ENCODE measurements at places on chromosomes 3 and 15.

GRCh38 chr3:183239046-183239445, 14.0 kb upstream of the B3GNT5 start:
- DNase-seq = no peak
- H3K4me1 ChIP-seq = no peaks in the 10 kb centered on the region
- H3K27ac ChIP-seq = no peak overlapping the region
- H3K36me3 ChIP-seq = no peaks in the 10 kb centered on the region
- no peak overlapping the region for H3K4me3 ChIP-seq

- DNase-seq = no peak
- H3K4me3 ChIP-seq = no peak overlapping the region
- H3K36me3 ChIP-seq = no peaks in the 10 kb centered on the region
- H3K27me3 ChIP-seq = no peaks in the 10 kb centered on the region
- H3K4me1 ChIP-seq = peaks cover 6% of the 10 kb centered on the region
These were observed 84.6 kb downstream of the PRICKLE2 start for GRCh38 chr3:64140651-64141050.

GRCh38 chr3:17505856-17506255, 236.6 kb downstream of the TBC1D5 start:
- H3K36me3 ChIP-seq = no peaks in the 10 kb centered on the region
- H3K27ac ChIP-seq = no peak overlapping the region
- no peaks in the 10 kb centered on the region for H3K27me3 ChIP-seq

- DNase-seq = no peak
- no peak overlapping the region for H3K27ac ChIP-seq
- H3K36me3 ChIP-seq = no peaks in the 10 kb centered on the region
- no peak overlapping the region for H3K4me3 ChIP-seq
These were observed 60.6 kb downstream of the FGD5 start for GRCh38 chr3:14879211-14879874.

DNA sequence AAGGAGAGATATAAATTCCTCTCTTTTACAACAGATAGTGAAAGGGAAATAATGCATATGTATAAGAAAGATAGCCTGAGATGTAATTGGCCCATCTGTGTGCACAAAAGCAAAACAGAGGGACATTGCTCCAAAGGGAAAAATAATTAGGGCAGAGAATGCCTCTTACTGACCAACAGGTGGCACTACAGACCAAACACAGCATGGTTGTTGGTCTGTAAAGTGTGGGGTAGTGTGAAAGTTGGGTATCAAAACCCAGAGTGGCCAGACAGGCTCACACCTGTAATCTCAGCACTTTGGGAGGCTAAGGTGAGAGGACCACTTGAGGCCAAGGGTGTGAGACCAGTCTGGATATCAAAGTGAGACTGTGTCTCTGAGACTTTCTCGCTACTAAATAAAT, 4.5 kb upstream of the TLNRD1 start:
- no peaks in the 10 kb centered on the region for H3K4me1 ChIP-seq
- H3K4me3 ChIP-seq = no peak overlapping the region
- H3K36me3 ChIP-seq = no peaks in the 10 kb centered on the region

- H3K36me3 ChIP-seq = no peaks in the 10 kb centered on the region
- no peaks in the 10 kb centered on the region for H3K27me3 ChIP-seq
- peaks cover 9% of the 10 kb centered on the region for H3K4me1 ChIP-seq
- no peak for DNase-seq
- no peak overlapping the region for H3K4me3 ChIP-seq
These were observed 6.4 kb upstream of the FAM174B start for GRCh38 chr15:92661956-92662355.

GRCh38 chr15:100595964-100596363, 6.0 kb downstream of the LINS1 start:
- no peaks in the 10 kb centered on the region for H3K36me3 ChIP-seq
- H3K27me3 ChIP-seq = no peaks in the 10 kb centered on the region
- peak overlapping the region; percentile 82 for H3K27ac ChIP-seq
- no peaks in the 10 kb centered on the region for H3K4me1 ChIP-seq
- peak; percentile 40 for DNase-seq

- DNase-seq = peak; percentile 42
- H3K4me1 ChIP-seq = peaks cover 7% of the 10 kb centered on the region
- H3K4me3 ChIP-seq = peak overlapping the region; percentile 96
- no peaks in the 10 kb centered on the region for H3K36me3 ChIP-seq
- H3K27me3 ChIP-seq = no peaks in the 10 kb centered on the region
These were observed 794 bp downstream of the ARPP19 start for GRCh38 chr15:52567871-52568600.

GRCh38 chr3:78919021-78919755, 848.6 kb downstream of the ROBO1 start:
- no peak for DNase-seq
- no peaks in the 10 kb centered on the region for H3K4me1 ChIP-seq
- H3K27ac ChIP-seq = no peak overlapping the region
- H3K27me3 ChIP-seq = no peaks in the 10 kb centered on the region
- H3K4me3 ChIP-seq = no peak overlapping the region
- H3K36me3 ChIP-seq = peaks cover 2% of the 10 kb centered on the region

DNA sequence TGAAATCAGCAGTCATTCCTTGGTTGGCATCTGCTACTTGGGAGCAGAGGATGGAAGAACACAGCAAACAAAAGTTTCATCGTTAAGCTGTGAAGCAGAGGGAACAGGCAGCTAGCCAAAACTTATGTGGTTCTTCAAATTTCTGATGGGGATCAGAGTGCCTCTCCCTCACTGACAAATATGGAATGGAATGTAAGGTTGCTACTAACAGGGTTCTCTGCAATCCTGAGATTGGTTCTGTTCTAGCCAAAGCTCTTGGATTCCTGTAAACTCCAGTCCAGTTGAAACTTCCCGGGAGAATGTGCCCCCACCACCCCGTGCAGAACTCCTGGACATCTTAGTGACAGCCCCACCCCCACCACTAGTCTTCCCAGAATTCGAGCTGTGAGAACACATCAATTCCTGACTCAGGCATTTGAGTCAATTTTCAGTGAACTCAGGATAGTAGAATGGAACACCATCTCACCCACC, 55.9 kb upstream of the PHLDB2 start:
- H3K4me1 ChIP-seq = no peaks in the 10 kb centered on the region
- no peaks in the 10 kb centered on the region for H3K36me3 ChIP-seq
- no peak overlapping the region for H3K4me3 ChIP-seq
- no peaks in the 10 kb centered on the region for H3K27me3 ChIP-seq
- H3K27ac ChIP-seq = peak overlapping the region; percentile 75
- peak; percentile 87 for DNase-seq

DNA sequence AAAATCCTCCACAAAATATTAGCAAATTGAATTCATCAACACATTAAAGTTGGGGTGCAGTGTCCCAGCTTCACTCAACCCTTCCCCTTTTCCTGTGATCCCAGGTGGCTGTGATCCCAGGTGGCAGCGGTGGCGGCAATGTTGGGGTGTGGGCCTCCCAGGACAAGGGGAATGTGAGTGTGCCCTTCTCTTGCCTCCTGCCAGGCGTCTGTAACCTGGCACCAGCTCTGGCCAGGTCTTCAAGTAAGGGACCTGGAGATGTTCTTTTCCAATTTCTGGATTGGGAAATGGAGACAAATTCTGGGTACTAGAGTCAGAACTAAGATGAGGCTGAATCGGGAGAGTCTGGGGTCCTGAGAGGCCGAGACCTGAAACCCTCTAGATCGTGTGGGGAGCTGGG, 20.1 kb downstream of the GOLGA6A start:
- no peaks in the 10 kb centered on the region for H3K27me3 ChIP-seq
- no peaks in the 10 kb centered on the region for H3K36me3 ChIP-seq
- no peak overlapping the region for H3K4me3 ChIP-seq
- no peak for DNase-seq
- no peak overlapping the region for H3K27ac ChIP-seq

DNA sequence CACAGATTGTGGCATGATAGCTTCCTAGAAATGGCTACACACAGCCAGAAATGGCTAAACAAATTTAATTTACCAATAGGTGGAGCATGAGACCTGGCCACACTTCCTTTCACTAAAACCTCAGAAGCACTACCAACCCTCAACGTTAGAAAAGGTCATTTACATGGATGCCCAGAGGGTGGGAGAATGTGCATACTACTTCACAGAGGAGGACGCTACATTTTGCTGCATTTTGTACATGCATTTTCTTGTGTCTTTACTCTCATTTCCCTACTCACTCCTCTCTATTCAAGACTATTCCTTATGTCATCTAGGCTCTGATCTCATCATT, 40.1 kb downstream of the C2CD4B start:
- no peak overlapping the region for H3K4me3 ChIP-seq
- no peaks in the 10 kb centered on the region for H3K27me3 ChIP-seq
- H3K36me3 ChIP-seq = no peaks in the 10 kb centered on the region
- DNase-seq = no peak
- H3K4me1 ChIP-seq = no peaks in the 10 kb centered on the region

GRCh38 chr15:86611417-86612040, 531.9 kb downstream of the AGBL1 start:
- no peak for DNase-seq
- H3K4me3 ChIP-seq = no peak overlapping the region
- H3K27me3 ChIP-seq = no peaks in the 10 kb centered on the region

DNA sequence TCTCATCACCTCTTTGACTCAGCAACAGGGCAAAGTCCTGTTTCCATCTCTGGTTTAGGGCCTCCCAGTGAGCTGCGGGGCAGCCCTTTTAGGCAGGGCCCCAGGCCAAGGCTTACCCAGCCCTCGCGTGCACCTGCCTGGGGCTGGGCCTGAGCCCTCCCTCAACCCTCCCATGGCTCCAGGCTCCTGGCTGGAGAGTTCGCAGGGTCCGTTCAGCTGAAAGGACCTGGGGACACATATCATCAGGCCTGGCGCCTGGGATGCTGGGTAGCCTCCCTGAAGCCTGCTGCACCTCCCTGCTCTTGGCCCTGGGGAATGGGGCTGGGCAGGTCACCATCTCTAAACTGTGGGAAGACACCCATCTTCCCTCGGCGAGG, 29.7 kb downstream of the HDAC11 start:
- H3K27me3 ChIP-seq = no peaks in the 10 kb centered on the region
- peaks cover 5% of the 10 kb centered on the region for H3K4me1 ChIP-seq
- H3K36me3 ChIP-seq = no peaks in the 10 kb centered on the region
- no peak for DNase-seq

- H3K27me3 ChIP-seq = no peaks in the 10 kb centered on the region
- no peak for DNase-seq
- H3K4me3 ChIP-seq = no peak overlapping the region
- no peaks in the 10 kb centered on the region for H3K36me3 ChIP-seq
- H3K27ac ChIP-seq = no peak overlapping the region
These were observed 214.3 kb downstream of the SQOR start for GRCh38 chr15:45849136-45849535.

DNA sequence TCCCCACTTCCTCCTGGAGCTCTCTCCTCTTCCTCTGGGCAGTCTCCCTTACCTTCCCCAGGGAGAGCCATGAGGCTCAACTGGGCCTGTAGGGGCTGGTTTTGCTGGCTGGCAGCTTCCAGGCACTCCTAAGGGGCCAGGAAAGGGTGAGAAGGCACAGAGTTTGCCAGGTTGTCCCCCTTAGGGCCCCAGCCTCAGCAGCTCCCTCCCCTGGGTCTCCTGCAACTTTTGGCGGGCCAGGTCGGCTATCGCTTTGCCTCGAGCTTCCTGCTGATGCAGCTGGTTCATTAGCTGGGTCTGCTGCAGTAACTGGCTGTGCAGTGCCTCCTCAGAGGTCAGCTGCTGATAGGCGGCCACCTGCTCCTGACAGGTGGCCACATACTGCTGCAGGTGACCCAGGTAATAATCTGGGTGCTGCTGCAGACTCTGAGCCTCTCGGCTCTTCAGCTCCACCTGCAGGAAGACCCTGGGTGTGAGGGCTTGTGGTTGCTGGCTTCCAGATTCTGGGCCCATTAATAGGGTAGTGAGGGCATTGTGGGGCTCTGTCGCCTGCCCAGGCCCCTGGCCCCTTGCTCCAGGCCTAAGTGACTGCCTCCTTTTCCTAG, 29.7 kb upstream of the OR4F6 start:
- H3K4me3 ChIP-seq = no peak overlapping the region
- H3K36me3 ChIP-seq = no peaks in the 10 kb centered on the region
- H3K27me3 ChIP-seq = no peaks in the 10 kb centered on the region
- no peaks in the 10 kb centered on the region for H3K4me1 ChIP-seq
- no peak for DNase-seq

DNA sequence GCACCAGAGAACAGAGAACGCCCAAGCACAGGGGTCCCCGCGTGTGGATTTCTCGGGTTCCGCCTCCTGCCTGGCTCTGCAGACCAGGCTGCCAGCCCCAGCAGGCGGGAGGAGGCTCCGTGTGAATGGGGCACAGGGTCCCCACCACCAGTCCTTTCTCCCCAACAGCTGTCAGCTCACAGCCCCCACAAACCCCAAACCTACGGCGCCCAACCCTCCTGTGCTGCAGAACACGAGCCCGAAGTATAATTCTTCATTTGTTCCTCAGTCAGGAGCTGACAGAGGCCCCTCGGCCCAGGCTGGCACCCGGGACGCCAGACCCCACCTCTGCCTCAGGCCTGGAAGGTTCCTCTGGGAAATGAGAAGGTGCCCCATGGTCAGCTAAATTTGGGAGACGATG, 78.0 kb downstream of the TBC1D2B start:
- H3K36me3 ChIP-seq = no peaks in the 10 kb centered on the region
- H3K27ac ChIP-seq = no peak overlapping the region
- H3K4me3 ChIP-seq = no peak overlapping the region
- DNase-seq = no peak
- H3K27me3 ChIP-seq = no peaks in the 10 kb centered on the region

GRCh38 chr3:197753263-197753662, 3.6 kb downstream of the FYTTD1 start:
- H3K4me1 ChIP-seq = no peaks in the 10 kb centered on the region
- no peak overlapping the region for H3K27ac ChIP-seq
- H3K27me3 ChIP-seq = no peaks in the 10 kb centered on the region
- H3K4me3 ChIP-seq = no peak overlapping the region
- H3K36me3 ChIP-seq = no peaks in the 10 kb centered on the region

DNA sequence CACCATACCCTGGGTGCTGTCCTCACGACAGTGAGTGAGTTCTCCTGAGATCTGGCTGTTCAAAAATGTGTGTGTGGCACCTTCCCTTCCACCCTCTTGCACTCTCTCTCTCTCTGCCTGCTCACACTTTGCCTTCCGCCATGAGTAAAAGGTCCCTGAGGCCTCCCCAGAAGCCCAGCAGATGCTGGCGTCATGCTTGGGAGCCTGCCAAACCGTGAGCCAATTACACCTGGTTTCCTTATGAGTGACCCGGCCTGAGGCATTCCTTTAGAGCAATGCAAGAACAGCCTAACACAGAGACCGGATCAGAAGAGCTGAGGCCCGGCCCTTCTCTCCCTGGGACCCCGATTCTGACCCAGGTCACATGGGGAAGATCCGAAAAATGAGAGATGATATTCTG, 15.4 kb downstream of the TMEM44 start:
- H3K27ac ChIP-seq = no peak overlapping the region
- no peak overlapping the region for H3K4me3 ChIP-seq
- no peaks in the 10 kb centered on the region for H3K27me3 ChIP-seq
- no peaks in the 10 kb centered on the region for H3K36me3 ChIP-seq
- DNase-seq = no peak

DNA sequence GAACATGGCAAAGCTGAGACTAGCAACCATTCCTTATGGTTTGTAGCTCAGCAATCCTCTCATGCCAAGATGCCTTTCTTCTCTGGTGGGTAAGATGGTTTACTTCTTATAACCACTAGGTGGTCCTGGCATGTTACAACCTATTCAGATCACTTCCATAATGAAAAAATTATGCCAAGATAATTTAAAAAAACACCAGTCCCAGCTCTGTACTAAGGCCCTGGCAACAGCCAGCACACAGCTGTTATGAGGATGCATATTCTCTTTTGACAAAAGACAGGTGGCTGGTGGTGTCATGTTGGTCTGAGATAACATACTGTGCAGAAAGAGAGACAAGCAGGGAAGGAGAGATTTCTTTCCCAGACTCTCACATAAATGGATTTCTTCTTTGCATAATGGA, 65.7 kb upstream of the FRMD4B start:
- no peak overlapping the region for H3K27ac ChIP-seq
- no peaks in the 10 kb centered on the region for H3K4me1 ChIP-seq
- no peaks in the 10 kb centered on the region for H3K36me3 ChIP-seq
- H3K4me3 ChIP-seq = no peak overlapping the region

GRCh38 chr3:172043233-172043632, 3.9 kb downstream of the FNDC3B start:
- no peaks in the 10 kb centered on the region for H3K4me1 ChIP-seq
- H3K27ac ChIP-seq = peak overlapping the region; percentile 96
- DNase-seq = no peak
- H3K36me3 ChIP-seq = no peaks in the 10 kb centered on the region
